WTC11 (cell line): ENCODE measurements at places on chromosomes 6 and 20.

DNA sequence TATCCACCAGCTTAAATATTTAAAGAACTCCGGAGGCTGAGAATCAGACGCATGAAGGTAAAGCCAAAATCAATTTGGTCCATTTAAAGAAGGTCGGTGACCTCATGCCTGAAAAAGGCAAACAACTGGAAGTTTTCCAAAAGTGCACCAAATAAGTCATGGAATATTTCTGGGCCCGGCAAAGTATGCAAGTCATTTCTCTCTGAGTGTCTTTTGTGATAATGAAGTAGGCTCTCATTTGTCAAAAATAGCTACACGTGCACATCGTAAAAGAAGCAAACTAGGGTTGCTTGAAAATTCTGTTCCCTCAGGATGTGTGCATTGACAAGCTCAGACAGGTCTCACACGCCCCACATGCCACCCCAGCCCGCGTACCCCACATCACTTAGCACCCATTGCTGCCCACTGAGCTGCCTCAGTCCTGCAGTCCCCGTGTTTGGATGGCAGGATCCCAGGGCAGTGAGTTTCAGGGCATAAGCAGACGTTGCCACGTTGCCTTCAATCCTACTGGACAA, 20.5 kb upstream of the PYGB start:
- DNase-seq: no peak

- DNase-seq: no peak
These were observed 70.4 kb upstream of the SMLR1 start for GRCh38 chr6:130756824-130757223.

- DNase-seq: peak; percentile 56
These were observed 575 bp upstream of the CNR1 start for GRCh38 chr6:88166493-88167351.

GRCh38 chr6:89518352-89519055, 85.6 kb downstream of the ANKRD6 start:
- no peak for DNase-seq

- DNase-seq: no peak
These were observed 969.9 kb upstream of the CITED2 start for GRCh38 chr6:140344142-140344913.

GRCh38 chr6:129659590-129660345, 50.2 kb downstream of the ARHGAP18 start:
- DNase-seq: no peak

- DNase-seq: no peak
These were observed 17.8 kb downstream of the ARMC12 start for GRCh38 chr6:35754452-35755277.

GRCh38 chr6:10403385-10404106, 11.3 kb downstream of the TFAP2A start:
- no peak for DNase-seq

GRCh38 chr6:122207061-122207460, 192.4 kb upstream of the HSF2 start:
- DNase-seq: no peak

DNA sequence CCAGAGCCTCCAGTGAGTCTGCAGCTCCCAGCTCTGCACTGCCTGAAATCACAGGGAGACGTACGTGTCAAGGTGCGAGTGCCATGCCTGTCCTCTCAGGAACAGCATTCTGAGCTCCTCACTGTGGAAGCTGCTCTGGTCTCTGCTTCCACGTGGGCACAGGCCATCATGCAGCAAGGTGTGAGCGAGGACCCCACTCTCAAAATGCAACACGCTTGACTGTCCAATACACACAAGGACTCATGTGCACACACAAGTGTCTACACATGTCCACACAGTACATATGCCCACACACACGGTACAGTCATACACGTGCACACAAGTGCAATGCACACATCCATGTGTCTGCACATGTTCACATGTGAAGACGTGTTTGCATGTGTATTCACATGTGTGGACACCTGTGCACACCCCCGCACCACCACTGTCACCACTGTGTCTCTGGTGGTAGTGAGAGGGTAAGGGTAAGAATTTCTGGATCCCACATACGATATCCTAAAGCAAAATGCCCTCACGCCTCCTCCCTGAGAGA, 260.5 kb downstream of the DLL1 start:
- peak; percentile 1 for DNase-seq

DNA sequence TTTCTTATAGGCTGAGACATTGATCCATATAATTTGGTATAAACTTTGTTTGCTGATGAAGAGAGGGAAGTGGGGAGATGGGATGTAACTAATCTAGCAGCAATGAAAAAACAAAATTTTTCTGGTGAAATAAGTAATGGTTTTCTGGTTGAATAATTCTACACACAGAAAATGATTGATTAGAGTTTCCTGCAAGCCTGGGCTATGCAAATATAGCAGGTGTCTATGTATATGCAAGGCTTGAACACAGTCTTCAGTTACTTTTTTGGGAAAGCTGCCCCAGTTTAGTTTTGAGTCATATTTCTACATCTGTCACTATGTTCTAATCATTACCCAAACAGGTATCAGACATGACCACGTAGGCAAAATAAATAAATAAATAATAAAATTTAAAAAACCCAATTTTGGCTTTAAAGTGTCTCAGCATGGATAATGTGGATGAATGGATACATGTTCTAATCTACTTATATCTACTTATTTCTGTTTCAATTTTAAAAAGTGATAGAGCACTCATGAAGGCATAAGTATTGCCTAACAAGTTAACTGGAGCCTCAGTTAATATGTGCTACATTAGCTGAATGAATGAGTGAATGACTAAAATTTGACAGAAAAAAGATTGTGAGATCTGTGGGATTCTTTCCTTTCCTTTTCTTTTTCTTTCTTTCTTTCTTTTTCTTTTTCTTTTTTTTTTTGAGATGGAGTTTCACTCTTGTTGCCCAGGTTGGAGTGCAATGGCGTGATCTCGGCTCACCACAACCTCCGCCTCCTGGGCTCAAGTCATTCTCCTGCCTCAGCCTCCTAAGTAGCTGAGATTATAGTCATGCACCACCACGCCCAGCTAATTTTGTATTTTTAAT, 37.2 kb upstream of the TFB1M start:
- DNase-seq: no peak

DNA sequence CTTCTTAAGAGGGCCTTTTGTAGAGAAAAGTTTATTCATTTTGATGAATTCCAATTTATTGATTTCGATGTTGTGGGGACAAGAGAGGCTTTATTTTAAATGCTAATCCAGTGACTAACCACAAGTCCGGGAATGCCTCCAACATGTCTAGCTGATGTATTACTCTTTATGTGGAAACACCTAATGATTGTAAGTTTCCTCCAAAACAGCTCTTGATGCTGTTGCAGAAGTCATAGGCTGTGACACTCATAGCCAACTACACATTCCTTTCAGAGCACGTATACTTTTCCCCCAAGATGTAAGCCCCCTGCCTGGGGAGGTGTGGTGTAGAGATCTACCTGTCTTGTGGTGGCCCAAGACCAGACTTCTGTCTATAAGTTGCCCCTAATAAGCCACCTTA, 61.3 kb upstream of the RNF24 start:
- no peak for DNase-seq

DNA sequence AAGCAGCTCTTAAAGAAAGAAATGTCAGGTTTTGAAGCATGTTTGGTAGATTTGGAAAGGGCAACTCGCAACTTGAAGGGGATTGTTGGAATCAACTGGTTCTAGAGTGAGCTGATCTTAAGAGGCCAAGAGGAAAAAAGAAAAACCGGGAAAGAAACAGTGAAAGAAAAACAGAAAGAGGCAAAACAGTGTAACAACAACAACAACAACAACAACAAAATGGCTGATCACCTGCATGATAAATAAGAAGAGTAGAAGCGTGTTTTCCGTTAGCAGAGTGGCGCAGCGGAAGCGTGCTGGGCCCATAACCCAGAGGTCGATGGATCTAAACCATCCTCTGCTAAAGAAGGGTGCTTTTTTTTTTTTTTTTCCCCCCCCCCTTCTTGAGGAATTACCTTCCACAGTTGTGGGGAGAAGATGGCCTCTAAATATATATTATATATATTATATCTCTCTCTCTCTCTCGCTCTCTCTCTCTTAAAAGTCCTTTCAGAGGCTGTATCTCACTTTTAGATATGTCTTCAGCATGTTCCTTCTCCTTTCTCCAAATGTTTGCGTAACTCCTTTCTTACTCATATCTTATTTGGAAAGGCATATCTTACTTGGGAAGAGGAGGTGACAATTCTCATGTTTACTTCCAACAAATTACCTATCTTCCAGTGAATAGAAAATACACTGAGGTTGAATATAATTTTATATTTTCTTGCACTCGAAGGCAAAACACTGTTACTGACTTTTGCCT, 134.4 kb downstream of the OR2B2 start:
- DNase-seq: peak; percentile 47

DNA sequence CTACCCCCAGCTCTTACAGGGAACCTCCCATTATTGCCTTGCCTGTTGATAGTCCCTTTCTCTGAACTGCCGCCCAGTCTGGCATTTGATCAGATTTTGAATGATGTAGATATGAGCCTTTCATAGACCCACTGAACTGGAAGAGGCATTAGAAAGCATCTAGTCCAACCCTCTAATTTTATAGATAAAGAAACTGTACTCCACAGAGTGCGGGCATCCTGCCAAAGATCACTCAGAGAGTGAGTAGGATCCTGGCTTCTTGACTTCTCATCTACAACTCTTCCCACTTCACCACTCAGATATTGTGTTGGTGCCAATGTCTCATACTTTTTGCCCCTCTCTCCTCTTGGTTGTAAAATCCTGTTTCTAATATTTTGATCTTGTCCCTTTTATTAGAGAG, 179.2 kb upstream of the BMP2 start:
- DNase-seq: no peak

- no peak for DNase-seq
These were observed 205.1 kb upstream of the GMDS start for GRCh38 chr6:2450546-2450945.

GRCh38 chr6:165159460-165159859, 149.9 kb downstream of the C6orf118 start:
- no peak for DNase-seq

DNA sequence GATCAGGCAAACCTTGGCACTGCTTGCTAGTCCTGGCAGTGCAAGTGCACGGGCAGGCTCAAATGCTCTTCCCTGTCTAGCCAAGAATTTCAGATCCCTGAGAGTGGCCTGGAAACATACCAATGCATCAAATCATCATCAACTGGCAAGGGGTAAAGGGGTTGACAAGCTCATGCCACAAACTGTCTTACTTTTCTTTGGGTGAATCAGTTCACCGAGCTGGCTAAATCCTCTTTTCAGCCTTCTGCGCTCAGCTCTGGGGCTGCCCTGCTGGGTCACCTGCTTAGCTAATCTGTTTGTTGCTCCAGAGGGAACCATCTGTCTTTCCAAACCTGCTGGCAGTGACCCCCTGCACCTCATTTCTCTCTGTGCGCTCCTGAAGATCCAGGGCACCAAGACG, 59.5 kb downstream of the LYRM4 start:
- DNase-seq: no peak

DNA sequence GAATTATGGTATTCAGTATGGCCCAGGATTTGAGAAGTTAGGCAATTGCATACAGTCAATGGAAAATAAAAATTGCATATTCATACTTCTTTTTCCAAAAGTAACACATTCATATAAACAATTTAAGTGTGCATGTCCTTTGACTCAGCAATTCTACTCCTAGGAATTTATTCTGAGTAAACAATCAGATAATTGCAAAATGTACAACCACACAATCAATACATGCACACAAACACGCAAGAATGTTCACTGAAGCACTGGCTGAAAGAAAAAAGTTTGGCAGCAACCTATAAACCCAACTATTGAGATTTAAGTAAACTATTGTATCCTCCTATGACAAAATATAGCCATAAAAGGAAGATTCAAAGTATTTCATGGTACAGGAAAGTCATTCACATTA, 1.6 kb downstream of the CYP39A1 start:
- DNase-seq: no peak

DNA sequence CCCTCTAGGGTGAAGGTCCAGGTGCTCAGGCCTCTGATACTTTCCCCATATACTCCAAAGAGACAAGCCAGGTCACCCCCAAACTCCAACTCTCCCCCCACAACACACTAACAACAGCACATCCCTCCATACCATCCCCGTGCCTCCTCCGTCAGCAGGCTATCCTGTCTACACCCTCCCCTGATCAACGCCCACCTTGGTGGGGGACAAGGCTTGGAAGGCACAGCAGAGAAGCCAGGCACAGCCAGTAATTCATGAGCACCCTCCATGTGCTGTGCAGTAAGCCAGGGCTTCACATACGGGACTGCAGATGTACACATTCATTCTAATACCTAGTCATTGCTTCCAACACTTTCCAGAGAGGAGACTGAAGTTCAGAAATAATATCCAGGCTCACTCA, 57.6 kb downstream of the TRERF1 start:
- no peak for DNase-seq

DNA sequence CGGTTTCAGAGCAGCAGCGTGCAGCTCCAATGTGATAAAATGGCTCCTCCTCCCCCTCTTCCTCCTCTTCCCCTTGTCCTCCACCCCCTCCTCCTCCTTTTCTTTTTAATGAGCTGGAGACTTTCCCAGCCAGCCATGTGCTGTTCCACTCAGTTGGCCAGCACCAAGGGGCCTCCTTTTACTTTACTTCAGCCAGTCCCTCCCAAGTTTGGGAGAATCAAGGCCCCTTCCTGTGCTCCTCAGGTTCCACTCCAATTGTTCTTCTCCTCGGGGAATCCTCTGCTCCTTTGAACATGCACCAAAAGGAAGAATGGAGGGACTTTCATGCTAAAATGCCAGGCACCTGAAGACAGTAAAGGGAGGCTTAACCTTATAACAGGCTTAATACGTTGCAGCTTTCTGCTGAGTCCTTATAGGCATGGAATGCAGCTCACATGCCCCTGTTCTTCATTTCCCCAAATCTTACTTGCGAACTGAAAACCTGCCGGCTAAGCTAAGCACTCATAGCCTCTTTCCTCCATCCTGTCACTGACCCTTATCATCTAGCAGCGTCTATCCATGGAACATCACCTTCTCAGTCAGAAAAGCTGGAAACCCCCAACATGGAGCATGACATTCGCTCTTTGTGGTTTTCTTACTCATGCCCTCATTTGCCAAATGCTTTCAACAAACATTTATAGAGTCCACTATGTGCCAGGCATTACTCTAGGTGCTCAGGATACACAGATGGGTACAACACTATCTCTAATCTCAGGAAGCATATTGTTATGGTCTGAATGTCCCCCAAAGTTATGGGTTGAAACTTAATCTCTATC, 170.6 kb downstream of the PHACTR1 start:
- no peak for DNase-seq

GRCh38 chr6:122845464-122845863, 56.4 kb downstream of the SMPDL3A start:
- DNase-seq: no peak

GRCh38 chr6:113813142-113813541, 44.0 kb upstream of the MARCKS start:
- no peak for DNase-seq

DNA sequence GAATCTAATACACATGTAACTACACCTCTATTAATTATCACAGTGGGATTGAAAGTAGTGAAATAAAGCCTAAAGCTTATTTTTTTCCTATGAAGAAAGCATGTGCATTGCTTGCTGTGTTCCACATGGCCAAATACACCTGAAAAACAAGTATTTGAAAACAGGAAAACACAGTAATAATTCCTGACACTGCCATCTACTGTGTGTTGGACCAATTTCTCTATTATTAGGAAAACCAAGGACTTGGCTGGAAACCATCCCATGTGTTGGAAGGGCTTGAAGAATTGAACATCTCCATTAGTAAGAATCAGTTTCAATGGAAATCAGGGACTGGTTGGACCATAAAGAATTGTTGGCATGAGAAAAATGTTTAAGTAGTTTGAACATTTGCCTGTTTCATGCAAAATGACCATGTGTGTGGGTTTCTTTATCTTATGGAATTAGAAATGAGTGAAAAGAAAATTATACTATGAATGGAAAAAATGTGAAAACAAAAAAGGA, 124.1 kb downstream of the PHF3 start:
- no peak for DNase-seq
